ENCODE measurements at places on chromosomes 5 and 9. TPM values are rescaled to one million over a fixed set of nuclear protein-coding genes. Genes with fewer than 3 reads are reported as not detected.
A peak's percentile ranks its signal among the peaks of the same experiment; 100 is the strongest.

DNA sequence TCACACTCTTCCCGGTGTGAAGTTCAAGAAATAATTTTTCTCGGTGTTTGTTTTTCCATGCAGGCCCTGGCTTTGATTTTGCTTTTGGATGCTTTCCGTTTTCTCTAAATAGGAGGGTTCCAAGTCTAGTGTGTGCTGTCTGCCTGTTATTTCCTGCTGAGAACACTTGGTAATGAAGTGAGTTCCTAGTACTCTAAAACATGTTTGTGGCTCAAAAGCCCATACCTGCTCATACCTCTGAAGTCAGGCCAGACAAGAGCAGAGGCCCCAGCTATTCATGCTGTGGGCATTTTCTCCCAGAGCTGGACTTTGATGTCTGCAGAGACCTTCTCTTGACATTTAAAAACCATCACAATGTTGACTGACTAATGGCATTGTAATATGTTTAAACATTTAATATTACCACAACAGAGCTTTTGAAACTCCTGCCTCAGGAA, 211.2 kb downstream of the GOLPH3 start:
- no peaks in the 10 kb centered on the region for H3K4me1 ChIP-seq
- H3K36me3 ChIP-seq, result no peaks in the 10 kb centered on the region
- no peak for DNase-seq
- peaks cover 7% of the 10 kb centered on the region for H3K27me3 ChIP-seq
- no peak overlapping the region for H3K4me3 ChIP-seq

DNA sequence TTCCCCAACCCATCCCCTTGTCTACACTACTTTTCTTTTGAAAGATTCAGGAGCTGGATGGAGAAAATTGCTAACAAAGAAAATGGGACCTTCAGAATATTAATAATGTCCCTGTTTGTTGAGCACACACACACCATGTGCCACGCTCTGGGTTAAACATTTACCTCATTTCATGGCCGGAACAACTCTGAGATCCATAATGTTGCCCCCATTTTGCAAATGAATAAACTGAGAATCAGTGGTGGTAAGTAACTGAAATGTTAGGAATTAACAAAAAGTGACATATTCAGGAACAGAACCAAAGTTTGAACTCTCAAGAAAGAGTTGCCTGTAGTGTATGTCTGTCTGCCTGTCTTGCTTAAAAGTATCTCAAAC, 51.4 kb upstream of the SMAD5 start:
- DNase-seq, result no peak
- H3K4me1 ChIP-seq, result peaks cover 10% of the 10 kb centered on the region

GRCh38 chr9:88310310-88310980, 77.8 kb upstream of the SPIN1 start:
- peak overlapping the region; percentile 31 for H3K27ac ChIP-seq
- H3K4me3 ChIP-seq, result no peak overlapping the region
- no peak for DNase-seq
- peaks cover 7% of the 10 kb centered on the region for H3K27me3 ChIP-seq
- no peaks in the 10 kb centered on the region for H3K36me3 ChIP-seq
- peaks cover 4% of the 10 kb centered on the region for H3K4me1 ChIP-seq

DNA sequence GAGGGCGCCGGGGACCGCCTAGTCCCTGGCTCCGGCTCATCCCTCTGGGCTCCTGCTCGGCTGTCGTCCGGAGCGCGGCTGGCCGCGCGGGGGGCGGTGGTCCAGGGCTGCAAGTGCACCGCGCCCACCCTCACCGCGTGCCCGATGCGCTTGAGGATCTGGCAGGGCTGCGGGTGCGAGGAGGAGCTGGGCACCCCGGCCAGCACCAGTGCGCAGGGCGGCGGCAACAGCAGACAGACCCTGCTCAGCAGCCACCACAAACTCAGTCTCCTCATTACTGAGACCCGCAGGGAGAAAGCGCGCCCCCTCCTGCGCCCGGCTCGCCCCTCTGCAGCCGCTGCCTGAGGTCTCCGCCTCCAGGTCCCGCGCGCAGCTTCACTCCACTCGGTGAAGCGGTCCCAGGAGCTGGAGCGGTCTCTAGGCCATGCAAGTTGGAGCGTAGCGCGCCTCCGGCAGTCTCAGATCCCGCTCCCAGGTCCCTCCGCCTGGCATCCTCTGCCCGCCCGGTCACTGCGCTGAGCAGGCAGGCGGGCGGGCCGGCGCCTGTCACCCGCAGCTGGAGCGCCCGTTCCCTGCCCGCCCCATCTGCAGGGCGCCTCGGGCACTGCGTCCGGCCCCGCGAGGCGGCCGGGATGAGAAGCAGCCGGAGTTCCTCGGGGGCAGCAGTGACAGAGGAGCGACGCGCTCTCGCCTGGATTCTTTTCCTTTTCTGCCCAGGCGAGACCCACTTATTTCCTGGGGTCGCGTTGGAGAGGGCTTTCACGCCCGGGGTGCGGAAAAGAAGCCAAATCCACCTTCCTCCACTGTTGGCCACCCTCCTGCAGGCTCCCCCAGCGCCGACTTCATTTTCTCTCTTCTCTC, 512 bp downstream of the GRIN3A start:
- no peak overlapping the region for H3K4me3 ChIP-seq
- peaks cover 10% of the 10 kb centered on the region for H3K36me3 ChIP-seq
- no peak for DNase-seq
- H3K4me1 ChIP-seq, result no peaks in the 10 kb centered on the region
- peaks cover 28% of the 10 kb centered on the region for H3K27me3 ChIP-seq

DNA sequence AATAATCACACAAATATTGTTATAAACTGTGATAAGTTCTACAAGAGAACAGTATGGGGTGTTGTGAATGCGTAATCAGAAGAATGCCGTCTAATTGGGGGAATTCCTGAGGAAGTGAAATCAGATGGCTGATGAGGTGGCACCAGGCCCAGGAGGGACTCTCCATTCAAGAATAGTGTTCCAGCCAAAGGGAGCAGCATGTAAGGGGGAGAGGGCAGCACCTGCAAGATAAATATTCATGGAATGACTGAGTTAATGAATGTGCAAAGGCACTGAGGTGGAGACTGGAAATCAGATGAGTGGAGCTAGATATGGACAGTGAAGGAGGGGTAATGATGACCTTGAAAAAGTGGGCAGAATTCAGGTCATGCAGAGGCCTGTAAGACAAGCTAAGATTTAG, 250.6 kb downstream of the ARRDC3 start:
- H3K27me3 ChIP-seq, result peaks cover 6% of the 10 kb centered on the region
- no peaks in the 10 kb centered on the region for H3K36me3 ChIP-seq
- no peak overlapping the region for H3K27ac ChIP-seq
- no peak for DNase-seq
- no peak overlapping the region for H3K4me3 ChIP-seq

- H3K4me1 ChIP-seq, result no peaks in the 10 kb centered on the region
- no peak overlapping the region for H3K27ac ChIP-seq
- H3K36me3 ChIP-seq, result no peaks in the 10 kb centered on the region
- no peak for DNase-seq
- H3K4me3 ChIP-seq, result no peak overlapping the region
- H3K27me3 ChIP-seq, result peaks cover 6% of the 10 kb centered on the region
Measured at GRCh38 chr5:102600964-102601363, 102.2 kb upstream of the SLCO6A1 start.

GRCh38 chr9:99474186-99474585, 252.1 kb downstream of the SEC61B start:
- no peak overlapping the region for H3K4me3 ChIP-seq
- peaks cover 25% of the 10 kb centered on the region for H3K27me3 ChIP-seq
- DNase-seq, result no peak
- no peak overlapping the region for H3K27ac ChIP-seq

DNA sequence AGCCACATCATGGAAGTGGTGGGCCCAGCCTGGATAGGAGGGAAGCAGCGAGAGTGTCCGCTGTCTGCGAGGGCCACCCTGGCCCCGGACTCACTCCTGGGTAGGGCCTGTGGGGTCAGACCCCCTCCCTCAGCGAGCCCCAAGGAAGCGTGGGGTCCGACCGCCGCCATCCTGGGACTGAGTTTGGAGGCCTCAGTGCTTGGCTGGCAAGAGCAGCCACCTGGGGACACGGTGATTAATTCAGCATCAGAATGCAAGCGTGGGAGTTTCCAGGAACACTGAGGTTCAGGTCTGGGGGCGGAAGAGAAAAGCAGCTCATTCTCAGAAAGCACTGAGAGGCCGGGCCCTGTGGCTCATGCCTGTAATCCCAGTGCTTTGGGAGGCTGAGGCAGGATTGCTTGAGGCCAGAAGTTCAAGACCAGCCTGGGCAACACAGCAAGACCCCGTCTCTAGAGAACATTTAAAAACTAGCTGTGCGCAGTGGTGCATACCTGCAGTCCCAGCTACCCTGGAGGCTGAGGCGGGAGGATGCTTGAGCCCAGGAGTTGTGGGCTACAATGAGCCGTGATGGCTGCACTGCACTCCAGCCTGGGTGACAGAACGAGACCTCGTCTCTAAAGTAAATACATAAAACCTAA, 18.3 kb upstream of the CAMSAP1 start:
- H3K4me3 ChIP-seq, result peak overlapping the region; percentile 30
- H3K4me1 ChIP-seq, result peaks cover 10% of the 10 kb centered on the region
- H3K27me3 ChIP-seq, result no peaks in the 10 kb centered on the region
- no peaks in the 10 kb centered on the region for H3K36me3 ChIP-seq
- peak overlapping the region; percentile 44 for H3K27ac ChIP-seq

- H3K4me3 ChIP-seq, result no peak overlapping the region
- DNase-seq, result no peak
- no peaks in the 10 kb centered on the region for H3K36me3 ChIP-seq
- H3K4me1 ChIP-seq, result no peaks in the 10 kb centered on the region
- no peak overlapping the region for H3K27ac ChIP-seq
Measured at GRCh38 chr5:9774472-9775079, 144.4 kb upstream of the TAS2R1 start.

- no peak for DNase-seq
- no peak overlapping the region for H3K4me3 ChIP-seq
- no peaks in the 10 kb centered on the region for H3K36me3 ChIP-seq
- H3K4me1 ChIP-seq, result peaks cover 38% of the 10 kb centered on the region
Measured at GRCh38 chr5:172885597-172886340, 51.7 kb downstream of the ERGIC1 start.

- no peaks in the 10 kb centered on the region for H3K4me1 ChIP-seq
- DNase-seq, result no peak
- H3K27me3 ChIP-seq, result no peaks in the 10 kb centered on the region
- no peaks in the 10 kb centered on the region for H3K36me3 ChIP-seq
Measured at GRCh38 chr5:58649716-58650115, 66.8 kb downstream of the RAB3C start.

DNA sequence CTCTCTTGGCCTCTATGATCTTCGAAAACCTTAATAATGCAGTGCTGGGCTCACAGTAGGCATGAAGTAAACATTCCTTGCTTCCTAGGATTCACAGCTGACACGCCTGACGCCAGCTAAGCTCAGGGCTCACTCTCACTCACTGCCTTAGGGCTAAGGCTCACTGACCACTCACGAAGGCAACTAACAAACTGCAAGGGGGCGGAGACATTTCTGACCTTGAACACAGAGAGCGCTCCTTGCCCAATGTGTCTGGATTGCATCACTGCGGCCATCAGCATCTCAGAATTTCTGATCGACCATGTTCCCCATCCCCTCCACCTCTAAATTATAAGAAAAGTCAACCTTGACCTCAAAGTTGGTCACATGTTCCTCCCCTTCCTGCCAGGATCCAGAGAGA, 372.6 kb downstream of the EBF1 start:
- H3K27ac ChIP-seq, result no peak overlapping the region
- H3K27me3 ChIP-seq, result peaks cover 7% of the 10 kb centered on the region
- no peak for DNase-seq
- H3K4me3 ChIP-seq, result no peak overlapping the region
- no peaks in the 10 kb centered on the region for H3K4me1 ChIP-seq
- no peaks in the 10 kb centered on the region for H3K36me3 ChIP-seq

DNA sequence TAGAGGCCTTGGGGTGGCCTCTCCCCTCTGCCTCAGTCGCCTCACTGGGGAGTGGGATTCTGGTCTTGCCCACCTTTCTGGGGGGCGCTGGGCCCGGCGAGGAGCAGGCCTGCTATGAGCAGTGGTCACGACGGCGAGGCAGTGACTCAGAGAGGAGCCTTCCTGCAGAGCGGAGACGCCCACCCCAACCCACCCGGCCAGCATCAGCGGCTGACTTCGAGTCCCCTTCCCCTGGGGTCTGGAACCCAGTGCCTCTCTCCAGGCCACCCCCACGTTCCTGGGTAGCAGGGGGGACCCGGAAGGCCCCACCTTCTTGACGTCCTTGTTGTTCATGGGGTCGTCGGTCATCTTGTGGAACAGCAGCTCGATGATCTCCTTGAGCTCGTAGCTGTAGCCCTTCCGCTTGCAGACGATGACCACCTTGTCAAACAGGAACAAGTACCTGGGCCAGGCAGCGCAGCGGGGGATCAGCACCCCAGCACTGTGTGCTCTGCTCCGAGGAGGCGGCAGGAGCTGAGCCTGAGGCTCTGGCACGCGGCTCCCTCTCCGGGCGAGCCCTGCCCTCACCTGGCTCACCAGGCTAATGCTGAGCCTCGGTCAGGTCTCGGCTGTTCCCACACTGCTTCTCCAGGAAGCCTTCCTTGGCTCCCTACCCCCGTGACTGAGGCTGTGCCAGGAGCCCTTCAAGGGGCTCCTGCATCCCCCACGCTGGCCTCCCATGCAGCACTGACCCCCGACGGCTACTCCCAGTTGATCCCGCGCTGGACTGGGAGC, 50.1 kb upstream of the SARDH start:
- no peak overlapping the region for H3K4me3 ChIP-seq
- H3K4me1 ChIP-seq, result peaks cover 8% of the 10 kb centered on the region
- peaks cover 6% of the 10 kb centered on the region for H3K27me3 ChIP-seq
- no peak overlapping the region for H3K27ac ChIP-seq

DNA sequence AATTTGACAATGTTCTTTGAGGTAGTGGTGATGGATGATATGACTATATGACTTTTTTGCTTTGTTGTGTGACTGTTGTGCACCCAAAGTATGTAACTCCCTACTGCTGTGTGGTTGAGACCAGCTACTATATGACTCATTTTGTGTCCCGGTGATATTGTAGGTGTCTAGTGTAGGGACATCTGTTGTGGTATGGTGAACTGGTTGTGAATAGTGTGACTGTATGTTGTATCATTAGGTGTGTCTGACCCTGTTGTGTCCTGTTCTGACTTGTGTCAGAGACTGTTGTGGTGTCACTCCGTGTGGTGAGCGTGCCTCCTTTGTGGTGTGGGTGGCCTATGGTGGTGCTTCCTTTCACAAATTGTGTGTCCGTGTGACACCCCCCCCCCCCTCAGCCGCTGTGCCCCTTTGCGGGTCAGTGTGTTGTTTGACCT, 11.2 kb upstream of the CXXC5 start:
- no peaks in the 10 kb centered on the region for H3K27me3 ChIP-seq
- peak overlapping the region; percentile 68 for H3K4me3 ChIP-seq
- DNase-seq, result no peak
- H3K27ac ChIP-seq, result peak overlapping the region; percentile 93
- peaks cover 50% of the 10 kb centered on the region for H3K4me1 ChIP-seq

DNA sequence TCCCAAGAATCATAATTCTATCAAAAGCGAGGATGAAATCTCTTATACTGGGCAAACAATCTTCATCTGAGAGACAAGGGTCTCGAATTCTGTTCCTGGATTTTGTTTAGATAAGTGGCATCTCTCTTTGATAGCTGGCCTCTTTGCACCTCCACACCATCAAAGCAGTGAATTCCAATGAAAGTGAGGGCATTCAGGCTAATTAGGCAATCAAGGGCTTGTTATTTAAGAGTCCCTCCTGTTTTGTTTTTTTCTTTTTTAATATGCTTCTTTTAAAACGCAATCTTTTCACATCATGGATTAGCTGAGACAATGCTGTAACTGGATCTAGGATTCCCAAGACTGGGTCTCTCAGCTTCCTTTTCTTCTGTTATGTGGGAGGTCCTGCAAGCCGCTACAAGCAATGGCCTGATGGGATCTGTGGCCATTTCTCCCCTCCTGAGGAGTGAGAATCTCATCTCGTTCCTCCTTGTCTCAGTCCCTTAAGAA, 67.9 kb downstream of the TNC start:
- H3K4me3 ChIP-seq, result no peak overlapping the region
- H3K36me3 ChIP-seq, result no peaks in the 10 kb centered on the region
- H3K4me1 ChIP-seq, result no peaks in the 10 kb centered on the region

CCL21 gene
- total RNA-seq, result not detected

UGT3A2 gene
- not detected for total RNA-seq

SLC25A2 gene
- 2.2 TPM for total RNA-seq

SLC23A1 gene
- 0.36 TPM for total RNA-seq

CTSV gene
- 0.47 TPM for total RNA-seq

PPP2R2B gene
- total RNA-seq, result 20.0 TPM

All from natural killer cell treated with Interleukin-12 subunit alpha and Interleukin-12 subunit beta and Interleukin-15 and Interleukin-18, amount 100 ng/mL, for 72 hours (primary cell).